ENCODE measurements at places on chromosomes 4 and X.

- no peak for DNase-seq
Measured at GRCh38 chr4:179530958-179531357, 2088.7 kb upstream of the AGA start.

- peak; percentile 41 for DNase-seq
Measured at GRCh38 chrX:129653971-129654651, 645 bp downstream of the APLN start.

- no peak for DNase-seq
Measured at GRCh38 chrX:40391662-40392061, 189.1 kb upstream of the ATP6AP2 start.

DNA sequence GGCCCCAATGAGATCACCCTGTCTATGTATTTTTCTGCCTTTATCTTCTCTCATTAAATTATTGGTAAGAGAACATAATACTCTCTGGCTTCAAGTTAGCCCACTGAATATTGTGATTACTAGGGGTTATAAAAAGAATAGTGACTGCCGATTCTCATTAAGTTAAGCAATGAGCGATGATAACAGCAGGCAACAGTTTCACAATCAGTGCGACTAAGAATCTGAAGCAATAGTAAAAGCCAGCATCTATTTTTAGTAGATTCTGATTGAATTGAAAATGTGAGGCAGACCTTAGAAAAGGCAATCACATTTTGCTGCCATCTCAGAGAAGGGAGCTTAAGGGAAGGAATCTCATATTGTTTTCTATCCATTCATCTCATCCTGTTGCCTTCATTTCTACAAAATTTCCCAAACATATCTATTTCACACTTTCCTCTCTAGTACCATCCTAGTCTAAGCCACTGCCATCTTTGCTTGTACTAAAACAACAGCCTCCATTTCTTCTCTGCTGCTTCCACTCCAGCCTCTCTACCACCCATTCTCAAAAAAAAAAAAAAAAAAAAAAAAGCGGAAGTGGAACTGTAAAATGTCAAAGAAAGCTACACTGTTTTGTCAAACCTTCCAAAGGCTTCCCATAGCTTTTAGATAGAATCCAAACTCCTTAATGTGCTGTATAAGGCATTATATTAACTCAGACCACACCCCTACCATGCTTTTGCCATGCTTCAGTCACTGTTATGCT lies 17.4 kb downstream of the GABRA4 start:
- DNase-seq: no peak

- DNase-seq: no peak
Measured at GRCh38 chrX:23861215-23861896, 46.4 kb downstream of the APOO start.

GRCh38 chr4:76011700-76012387 lies 4.5 kb upstream of the CXCL9 start:
- DNase-seq: peak; percentile 75

DNA sequence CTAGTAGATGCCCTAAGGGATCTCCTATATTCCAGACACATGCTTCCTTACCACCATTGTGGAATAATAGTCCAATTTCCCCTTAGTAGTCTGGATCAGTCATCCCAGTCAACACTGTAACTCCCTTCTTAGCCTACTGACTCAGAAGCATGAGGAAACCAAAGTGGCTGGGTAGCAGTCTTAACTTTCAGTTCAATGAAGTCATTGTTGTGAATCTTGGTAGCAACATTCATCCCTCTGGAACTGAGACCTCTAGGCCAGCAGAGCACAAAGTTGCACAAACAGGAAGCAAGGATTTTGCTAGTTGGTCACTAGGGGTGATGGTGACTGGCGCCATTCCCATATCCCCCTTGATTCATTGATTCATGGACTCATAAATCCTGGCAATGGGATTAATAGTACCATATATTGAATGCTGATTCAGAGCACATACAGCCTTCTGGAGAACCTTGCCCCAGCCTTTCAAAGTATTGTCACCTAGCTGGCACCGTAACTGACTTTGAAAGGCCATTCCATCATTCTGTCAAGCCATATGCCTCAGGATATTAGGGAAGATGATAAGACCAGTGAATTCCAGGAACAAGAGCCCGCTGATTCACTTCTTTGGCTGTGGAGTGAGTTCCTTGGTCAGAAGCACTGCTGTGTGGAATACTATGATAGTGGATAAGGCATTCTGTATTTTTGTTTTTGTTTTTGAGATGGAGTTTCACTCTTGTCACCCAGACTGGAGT lies 19.7 kb upstream of the GPAT3 start:
- DNase-seq: peak; percentile 57

GRCh38 chr4:109432203-109432602 lies 1.4 kb upstream of the SEC24B start:
- DNase-seq: no peak

DNA sequence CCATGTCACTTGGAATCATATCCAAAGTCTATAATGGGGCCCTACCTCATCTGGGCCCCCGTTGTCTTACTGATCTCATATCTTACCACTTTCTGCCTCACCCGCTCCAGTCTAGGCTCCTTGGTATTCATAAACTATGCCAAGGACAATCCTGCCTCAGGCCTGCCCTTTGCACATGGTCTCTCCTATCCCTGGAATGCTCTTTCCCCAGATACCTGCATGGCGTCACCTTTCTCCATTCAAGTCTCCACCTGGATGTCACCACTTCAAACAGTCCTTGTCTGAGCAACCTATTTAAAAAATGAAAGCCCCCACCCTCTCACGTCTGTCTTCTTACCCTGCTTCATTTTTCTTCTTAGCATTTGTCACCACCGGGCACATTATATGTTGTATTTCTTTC lies 8.2 kb downstream of the VGLL1 start:
- DNase-seq: no peak

DNA sequence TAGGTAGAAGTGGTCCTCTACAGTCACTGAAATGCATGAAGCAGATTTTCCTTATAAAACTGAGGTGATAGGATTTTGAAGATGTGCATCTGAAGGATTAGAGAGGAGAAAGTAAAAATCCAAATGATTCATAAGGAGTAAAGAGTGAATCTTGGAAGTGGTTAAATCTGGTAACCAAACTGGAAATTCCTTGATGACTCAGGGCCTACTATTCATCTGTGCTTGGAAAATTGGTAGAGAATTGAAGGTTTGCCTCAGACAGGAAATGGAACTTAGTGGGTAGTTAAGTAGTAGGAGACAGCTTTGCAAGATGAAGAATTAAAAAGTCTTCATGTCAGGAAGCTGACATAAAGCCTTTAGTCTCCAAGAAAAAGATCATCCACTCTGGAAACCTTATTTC lies 368.9 kb upstream of the CTSO start:
- peak; percentile 49 for DNase-seq

- DNase-seq: peak; percentile 5
Measured at GRCh38 chr4:164252286-164252685, 501.6 kb upstream of the SMIM31 start.

DNA sequence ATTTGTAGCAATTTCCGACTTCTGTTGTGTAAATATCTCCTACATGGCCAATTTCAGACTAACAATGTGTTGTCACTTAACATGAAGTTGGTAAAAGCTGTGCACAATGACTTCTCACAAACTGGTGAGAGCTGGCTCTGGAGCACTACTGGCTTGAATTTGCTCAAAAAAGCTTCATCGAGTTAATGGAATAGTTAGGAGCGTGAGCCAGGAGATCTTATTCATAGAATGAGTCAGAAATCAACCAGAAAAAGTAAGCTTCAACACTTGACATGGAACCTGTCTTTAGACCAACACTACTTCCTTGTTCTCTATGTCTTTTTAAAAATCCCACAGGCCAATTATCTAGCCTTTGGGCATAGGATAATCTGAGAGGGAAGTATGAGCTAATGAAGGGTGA lies 7.9 kb upstream of the CHRDL1 start:
- no peak for DNase-seq

GRCh38 chr4:8284391-8284790 lies 14.8 kb downstream of the HTRA3 start:
- DNase-seq: no peak

DNA sequence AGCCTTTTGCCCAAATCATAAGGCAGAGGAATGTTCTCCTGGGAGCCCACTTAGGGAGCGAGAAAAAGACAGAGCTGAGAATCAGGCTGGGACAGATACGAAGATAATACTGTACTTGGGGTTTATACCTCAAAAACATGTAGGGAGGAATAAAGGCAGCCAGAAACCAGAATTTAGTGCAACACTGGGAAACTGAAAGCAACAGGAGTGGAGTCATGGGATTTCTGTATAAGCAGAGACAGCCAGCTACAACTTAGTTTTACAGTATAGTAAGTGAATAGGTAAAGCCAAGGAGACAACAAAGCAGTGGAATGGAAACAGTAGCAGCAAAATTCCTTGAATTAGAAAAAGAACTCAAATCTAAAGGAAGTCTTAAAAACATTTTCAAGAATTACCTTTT lies 413.2 kb downstream of the FAT4 start:
- no peak for DNase-seq

GRCh38 chrX:17028356-17028755 lies 81.9 kb downstream of the REPS2 start:
- no peak for DNase-seq

- DNase-seq: no peak
Measured at GRCh38 chr4:79526641-79527565, 118.9 kb upstream of the GK2 start.

Data from AG20443 (cell line).